HEK293T (cell line): ENCODE measurements at places on chromosomes 2 and 18.

- no peak for DNase-seq
Measured at GRCh38 chr2:205650450-205650849, 31.9 kb upstream of the NRP2 start.

- peak; percentile 7 for DNase-seq
Measured at GRCh38 chr2:132884705-132885104, 214.7 kb upstream of the LYPD1 start.

DNA sequence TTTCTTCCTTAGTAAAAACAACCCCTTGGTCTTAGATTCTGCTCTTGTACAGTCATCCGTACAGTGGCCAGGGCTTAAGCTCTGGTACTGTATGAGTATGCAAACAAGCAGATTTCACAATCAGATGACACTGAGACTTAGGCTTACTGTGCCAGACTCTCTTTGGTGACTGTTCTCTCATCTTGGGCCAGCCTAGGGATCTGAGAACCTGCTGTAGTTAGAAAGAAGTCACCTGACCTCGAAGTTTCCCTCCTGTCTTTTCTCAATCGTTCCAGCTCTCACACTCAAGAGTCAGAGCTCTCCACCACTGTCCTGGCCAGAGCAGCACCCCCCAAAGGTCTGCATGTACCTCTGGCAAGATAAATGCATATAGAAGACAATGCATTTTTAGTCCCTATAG, 63.2 kb downstream of the ZEB2 start:
- DNase-seq, result no peak

- DNase-seq, result no peak
Measured at GRCh38 chr18:9535430-9535991, 60.2 kb downstream of the RALBP1 start.

DNA sequence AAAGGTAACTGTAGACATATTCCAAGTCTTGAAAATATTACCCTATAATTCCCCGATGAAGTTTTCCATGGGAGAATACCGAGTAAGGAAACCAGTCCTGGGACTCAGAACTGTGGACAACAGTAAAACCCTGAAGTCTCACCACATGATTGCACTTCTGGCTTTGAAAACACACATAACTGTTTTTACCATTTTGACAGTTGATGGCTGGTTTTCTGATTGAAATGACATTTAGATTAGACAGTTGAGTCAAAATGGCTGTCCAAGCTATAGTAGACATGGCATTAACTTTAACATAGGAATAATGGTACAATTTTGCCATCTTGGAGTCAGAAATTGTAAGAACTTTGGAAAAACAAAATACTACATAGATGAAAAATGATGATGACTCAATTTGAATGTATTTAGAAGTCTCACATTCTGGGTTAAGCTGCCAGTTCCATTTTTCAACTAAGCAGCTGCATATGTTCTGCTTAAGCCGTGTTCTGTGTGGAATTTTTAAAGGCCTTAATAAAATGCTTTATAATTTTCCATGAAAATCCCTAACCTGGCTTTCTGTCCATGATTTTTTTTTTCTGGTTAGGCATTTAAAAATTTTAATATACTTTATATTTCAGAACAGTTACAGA, 38.3 kb upstream of the WIPF1 start:
- DNase-seq, result no peak

- no peak for DNase-seq
Measured at GRCh38 chr2:229287823-229288222, 16.7 kb upstream of the PID1 start.

DNA sequence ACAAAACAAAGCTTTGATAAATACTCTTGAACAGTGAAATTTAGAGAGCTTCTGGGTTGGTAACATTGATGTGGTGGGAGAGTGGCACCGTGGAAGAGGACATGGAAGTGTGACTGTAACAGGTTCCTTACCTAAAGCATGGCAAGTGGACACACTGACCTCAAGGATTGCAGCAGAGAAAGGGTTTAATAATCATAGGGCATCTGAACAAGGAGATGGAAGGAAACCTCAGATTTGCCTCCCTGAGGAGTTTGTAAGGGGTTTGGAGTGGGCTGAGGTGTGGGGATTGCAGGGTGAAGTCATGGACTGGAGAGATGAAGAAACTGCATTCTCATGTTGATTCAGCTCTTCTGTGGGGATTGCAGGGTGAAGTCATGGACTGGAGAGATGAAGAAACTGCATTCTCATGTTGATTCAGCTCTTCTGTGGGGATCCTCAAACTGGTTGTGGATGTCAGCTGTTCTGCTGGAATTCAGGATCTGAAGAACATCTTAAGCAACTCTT, 83.8 kb upstream of the TLK1 start:
- no peak for DNase-seq

DNA sequence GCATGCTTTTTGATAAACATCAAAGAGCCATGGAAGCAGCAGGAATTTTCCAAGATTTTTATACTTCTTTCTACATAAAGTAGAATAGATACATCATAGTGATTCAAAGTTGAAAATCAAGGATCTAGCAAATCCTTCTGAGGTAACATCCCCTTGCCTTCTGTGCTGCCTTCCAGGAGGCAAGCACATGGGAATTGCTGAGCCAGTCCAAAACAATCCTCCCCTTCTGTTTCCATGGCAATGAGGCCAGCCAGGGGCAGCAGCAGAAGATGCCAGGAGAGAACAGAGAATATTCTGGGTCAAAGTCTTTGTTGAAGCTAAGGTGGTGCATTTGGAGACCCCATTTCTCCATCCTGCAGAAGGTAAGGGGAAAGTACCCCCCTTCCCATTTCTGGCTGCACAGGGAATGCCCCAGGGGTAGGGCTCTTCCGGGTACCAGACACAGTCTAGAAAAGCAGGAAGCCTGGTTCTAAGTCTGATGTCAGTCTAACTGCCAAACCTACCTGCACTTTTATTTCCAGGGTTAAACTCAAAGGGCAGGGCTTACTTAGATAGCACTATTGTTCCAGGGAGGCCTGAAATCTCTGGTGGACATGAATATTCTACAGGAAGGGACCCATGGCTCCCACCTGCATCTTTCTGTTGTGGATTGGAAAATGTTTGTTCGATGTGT, 22.1 kb downstream of the CENPA start:
- DNase-seq, result no peak

- no peak for DNase-seq
Measured at GRCh38 chr2:132813422-132813821, 143.4 kb upstream of the LYPD1 start.

DNA sequence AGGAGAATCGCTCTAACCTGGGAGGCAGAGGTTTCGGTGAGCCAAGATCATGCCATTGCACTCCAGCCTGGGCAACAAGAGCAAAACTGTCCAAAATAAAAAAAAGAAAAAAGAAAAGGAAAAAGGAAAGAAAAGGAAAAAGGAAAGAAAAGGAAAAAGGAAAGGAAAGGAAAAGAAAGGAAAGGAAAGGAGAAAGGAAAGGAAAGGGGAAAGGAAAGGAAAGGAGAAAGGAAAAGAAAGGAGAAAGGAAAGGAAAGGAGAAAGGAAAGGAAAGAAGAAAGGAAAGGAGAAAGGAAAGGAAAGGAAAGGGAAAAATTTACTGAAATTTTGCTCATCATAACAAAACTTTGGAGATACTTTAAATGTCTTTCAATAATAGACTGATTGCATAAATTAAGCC, 391.3 kb upstream of the GYPC start:
- DNase-seq, result no peak

DNA sequence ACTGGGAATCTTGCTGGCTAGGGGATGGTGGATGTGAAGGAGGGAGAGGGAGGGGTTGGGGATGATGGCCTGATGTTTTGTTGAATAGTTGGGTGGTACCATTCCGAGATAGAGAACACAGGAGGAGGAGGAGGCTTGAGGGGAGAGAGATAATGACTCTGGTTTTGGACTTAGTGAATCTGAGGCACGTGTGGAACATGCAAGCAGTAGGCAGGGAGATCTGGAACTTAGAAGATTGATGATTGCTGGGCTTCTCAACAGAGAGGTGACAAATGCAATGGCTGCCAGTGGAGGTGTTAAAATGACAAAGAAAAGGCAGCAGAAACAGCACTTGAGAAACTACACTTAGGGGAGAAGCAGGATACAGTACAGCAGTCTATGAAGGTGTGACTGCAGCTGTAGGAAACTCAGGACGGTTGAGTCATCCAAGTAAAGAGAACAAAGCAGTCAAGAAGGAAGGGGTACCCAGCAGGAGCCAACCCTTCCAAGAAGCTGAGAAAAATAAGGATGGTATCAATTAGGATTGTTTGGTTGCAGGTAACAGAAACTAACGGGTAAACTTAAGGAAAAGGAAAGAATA, 221.4 kb upstream of the FBXO11 start:
- no peak for DNase-seq

DNA sequence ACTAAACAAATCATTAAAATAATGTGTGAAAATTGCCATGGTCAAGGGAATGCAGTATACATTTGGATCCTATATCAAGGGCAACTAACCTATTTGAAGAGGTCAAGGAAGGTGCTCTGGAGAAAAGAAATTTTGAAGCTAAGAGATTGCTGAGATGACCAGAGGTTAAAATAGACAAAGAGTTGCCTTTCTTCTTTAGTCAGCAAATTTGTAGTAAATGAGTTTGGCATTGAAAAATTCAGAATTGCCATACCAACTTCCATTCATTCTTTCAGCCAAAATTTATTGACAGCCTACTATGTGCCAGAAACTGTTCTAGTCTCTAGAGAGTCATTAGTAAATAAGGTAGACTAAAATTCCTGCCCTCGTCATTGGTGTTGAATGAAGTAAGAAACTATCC, 396.2 kb downstream of the BCL11A start:
- no peak for DNase-seq

GRCh38 chr2:53884883-53885282, 25.1 kb upstream of the GPR75 start:
- DNase-seq, result no peak

- DNase-seq, result no peak
Measured at GRCh38 chr18:48820483-48821250, 130.1 kb downstream of the SMAD7 start.

- no peak for DNase-seq
Measured at GRCh38 chr2:163493359-163494298, 242.2 kb downstream of the FIGN start.

GRCh38 chr2:64122358-64122757, 21.9 kb downstream of the PELI1 start:
- no peak for DNase-seq

GRCh38 chr2:219465659-219466561, 31.3 kb downstream of the SPEG start:
- no peak for DNase-seq

- no peak for DNase-seq
Measured at GRCh38 chr18:39693359-39693758, 2127.8 kb upstream of the CELF4 start.

GRCh38 chr2:68251855-68252399, 405 bp downstream of the PPP3R1 start:
- DNase-seq, result peak; percentile 21

- DNase-seq, result no peak
Measured at GRCh38 chr2:98556344-98557033, 51.8 kb downstream of the COA5 start.

- DNase-seq, result no peak
Measured at GRCh38 chr2:64052463-64053241, 33.4 kb upstream of the VPS54 start.

- DNase-seq, result no peak
Measured at GRCh38 chr18:34871435-34871834, 161.3 kb downstream of the DTNA start.

DNA sequence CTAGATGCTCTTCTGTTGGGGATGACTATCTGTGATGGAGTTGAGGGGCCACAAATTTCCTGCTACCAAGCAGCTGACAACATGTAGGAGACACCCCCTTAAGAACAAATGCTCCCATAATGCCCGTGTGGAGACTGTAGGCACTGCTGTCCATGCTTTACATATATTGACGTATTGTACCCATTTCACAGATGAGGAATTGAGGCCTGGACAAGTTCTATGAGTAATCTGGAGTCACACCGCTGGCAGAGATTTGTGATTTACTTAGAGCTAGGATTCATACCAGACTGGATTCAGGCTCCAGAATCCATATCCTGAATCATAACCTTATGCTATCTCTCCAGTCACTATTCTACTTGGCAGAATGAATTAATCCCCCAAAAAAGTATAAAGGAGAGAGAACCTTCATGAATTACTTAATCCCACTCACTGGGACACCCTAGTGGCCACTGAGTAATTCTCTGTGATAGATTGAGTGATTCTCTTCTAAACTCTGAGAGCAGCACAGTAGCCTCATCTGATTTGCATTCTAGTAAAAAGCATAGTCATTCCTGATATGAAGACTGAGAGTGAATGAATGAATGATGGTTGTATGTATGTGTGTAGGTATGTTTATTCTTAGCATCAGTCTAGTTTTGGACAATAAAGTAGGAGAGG, 460.7 kb upstream of the MEIS1 start:
- DNase-seq, result peak; percentile 13

DNA sequence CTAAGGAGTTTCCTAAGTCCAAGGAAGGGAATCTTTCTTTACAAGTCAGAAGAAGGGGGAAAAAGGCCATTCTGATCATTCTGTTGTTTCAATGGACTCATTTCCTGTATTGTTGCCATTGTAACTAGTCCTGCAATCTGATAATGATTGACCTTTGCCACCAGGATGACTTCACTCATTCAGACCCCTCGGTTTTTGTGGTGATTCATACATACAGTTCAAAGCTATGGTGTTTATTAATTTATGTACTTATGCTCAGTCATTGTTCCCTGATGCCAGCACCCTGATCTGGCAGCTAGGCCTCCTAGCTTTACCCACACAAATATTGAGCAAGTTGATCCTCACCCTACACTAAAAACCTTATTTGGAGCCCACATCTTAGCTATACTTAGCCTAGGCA, 57.6 kb upstream of the ZNF519 start:
- DNase-seq, result no peak

DNA sequence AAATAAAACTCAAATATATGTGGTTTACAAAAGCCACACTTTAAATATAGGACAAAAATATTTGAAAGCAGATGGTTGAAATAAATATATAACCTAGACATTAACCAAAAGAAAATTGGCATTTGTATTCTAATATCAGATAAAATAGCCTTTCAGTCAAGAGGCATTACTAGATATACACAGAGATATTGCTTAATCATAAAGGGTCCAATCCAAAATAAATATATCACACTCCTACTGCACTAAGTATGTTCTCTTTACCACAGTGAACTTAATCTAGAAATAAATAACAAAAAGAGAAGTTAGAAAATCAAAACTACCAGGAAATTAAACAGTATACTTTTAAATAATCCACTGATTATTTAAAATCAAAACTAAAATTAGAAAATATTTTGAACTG, 34.2 kb upstream of the KCNJ3 start:
- no peak for DNase-seq

DNA sequence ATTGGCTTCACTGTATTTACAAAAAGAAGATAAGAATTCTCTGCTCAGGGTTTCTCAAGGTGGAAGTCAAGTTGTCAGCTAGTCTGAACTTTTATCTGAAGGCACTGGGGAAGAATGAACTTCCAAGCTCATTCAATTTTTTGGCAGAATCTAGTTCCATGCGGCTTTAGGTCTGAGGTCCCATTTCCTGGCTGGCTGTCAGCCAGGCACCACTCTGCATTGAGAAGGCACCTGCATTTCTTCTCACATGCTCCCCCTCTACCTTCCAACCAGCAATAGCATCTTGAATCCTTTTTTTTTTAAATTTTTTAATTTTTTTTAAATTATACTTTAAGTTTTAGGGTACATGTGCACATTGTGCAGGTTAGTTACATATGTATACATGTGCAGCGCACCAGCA, 46.2 kb upstream of the RPE start:
- no peak for DNase-seq
